ENCODE measurements at places on chromosomes 5 and 9.

GRCh38 chr5:64519263-64519662 lies 13.4 kb downstream of the RGS7BP start:
- no peak for DNase-seq

- DNase-seq, result peak; percentile 9
Observed at GRCh38 chr5:80083101-80083890, 48.1 kb downstream of the THBS4 start.

DNA sequence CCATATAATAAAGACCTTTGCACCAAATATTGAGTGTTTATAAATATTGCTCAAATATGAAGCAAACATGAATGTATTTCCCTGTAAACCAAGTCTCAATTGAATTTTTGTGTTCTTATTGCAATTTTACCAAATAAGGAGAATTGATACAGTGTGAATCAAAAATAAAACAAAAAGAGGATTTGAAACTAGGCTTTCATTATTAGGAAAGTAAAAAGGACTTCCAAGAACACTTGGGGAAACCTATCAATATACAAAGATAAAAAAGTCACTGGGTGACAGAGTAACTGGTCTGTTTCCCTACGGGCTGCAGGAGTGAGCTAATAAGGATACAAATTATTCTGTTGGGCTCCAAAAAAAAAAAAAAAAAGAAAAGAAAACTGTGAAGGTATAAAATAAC lies 44.8 kb upstream of the SNX2 start:
- DNase-seq, result no peak

DNA sequence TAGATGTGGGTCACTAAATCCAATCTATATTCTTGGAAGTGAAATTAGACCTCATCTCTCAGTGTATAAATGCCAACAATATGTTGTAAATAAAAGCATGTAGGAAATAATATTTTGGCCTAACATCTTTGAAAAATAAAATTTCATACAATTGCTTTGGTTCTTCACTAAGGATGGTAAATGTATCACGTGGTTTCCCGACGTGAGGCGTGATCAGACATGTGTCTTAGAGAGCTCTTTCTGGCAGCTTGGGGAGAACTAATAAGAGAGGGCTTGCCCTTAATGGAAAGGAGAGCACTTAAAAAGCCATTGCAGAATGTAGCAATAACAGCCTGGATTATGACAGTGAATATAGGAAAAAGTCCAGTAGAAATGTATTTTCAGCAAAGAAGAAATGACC lies 602.6 kb downstream of the CDH12 start:
- no peak for DNase-seq

DNA sequence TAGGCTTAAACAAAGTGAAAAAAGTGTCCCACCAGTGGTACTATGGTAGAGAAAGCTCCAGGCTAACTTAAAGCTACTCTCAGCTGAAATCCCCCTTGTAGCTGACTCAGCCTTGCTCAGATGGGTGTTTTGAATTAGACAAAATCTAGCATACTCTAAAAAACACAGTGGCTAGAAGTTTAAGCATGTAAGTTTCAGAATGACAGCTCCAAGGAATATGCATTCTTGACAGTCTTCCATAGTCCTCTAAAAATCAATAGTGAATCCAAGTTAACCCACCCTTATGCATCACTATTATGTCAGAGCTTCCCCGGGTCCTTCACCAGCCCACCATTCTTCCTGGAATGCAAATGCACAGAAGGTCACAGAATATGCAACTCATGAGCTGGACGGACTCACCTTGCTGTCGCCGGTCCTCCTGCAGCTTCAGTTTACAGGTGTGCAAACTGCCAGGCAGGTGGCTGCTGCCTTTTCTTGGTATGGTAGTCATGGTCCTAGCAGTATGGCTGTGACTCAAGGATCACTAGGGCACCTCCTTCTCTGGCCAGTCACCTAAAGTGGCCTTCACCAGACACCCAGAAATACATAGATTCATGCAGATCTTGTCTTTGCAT lies 668 bp downstream of the RANBP3L start:
- DNase-seq, result no peak
